ENCODE measurements at places on chromosomes 13 and 19.

DNA sequence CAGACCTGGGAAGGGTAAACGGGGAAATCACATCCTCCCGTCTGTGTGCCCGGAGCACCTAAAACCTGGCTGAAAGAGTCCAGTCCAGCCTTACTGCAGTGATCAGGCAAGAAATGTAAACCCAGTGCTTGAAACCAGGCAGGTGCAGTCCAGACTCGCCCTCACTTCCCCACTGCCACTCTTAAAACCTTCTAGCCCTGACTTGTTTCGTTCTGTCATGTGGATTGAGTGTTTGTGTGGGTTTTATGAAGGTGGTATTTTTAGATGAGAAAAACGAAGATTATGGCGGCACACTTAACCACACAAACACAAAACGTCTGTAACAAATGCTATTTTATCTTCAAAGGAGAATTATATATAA, 839 bp upstream of the CKAP2 start:
- DNase-seq: peak; percentile 41

- DNase-seq: no peak
Observed at GRCh38 chr13:112065521-112065866, 1.5 kb upstream of the SOX1 start.

DNA sequence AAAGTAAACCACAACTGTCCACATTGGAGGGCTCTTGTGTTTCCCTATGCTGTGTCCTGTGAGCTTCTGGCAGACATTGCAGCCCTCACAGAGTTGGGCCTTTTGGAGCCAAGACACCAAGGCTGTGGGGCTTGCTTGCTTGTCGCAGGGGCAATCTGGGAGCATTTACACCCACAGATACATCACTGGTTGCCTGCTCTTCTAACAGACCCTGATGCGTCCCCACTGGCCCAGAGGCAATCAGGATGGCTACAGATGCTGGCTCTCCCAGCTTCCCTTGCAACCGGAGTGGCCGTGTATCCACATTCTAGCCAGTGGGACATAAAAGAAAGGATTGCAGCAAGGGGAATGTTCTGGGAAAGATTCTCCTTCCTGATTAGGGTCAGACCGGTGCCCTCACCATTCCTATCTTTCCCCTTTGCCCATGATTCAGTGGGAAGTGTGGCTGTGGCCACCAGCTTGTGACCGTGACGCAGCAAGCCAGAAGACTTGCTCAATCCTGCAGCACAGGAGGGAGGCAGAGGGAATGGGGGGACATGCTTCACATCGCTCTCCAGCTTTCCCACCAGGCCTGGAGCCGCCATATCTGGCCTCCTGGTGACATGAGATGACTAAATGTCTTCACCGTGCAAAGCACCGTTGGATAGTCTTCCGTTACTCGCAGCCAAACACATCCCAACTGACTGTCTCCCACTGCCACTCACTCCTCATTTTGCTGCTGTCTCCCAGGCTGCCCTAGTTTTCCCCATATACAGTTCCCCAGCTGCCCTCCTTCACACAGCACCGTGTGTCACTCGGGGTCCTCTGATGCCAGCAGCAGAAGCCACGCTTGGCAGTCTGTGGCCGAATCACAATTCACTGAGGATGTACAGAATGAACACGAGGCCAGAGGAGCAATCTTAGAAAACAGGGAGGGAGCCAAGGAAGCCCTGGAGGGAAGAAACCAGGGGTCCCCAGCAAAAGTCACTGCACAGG, 151.0 kb downstream of the DPF1 start:
- no peak for DNase-seq

DNA sequence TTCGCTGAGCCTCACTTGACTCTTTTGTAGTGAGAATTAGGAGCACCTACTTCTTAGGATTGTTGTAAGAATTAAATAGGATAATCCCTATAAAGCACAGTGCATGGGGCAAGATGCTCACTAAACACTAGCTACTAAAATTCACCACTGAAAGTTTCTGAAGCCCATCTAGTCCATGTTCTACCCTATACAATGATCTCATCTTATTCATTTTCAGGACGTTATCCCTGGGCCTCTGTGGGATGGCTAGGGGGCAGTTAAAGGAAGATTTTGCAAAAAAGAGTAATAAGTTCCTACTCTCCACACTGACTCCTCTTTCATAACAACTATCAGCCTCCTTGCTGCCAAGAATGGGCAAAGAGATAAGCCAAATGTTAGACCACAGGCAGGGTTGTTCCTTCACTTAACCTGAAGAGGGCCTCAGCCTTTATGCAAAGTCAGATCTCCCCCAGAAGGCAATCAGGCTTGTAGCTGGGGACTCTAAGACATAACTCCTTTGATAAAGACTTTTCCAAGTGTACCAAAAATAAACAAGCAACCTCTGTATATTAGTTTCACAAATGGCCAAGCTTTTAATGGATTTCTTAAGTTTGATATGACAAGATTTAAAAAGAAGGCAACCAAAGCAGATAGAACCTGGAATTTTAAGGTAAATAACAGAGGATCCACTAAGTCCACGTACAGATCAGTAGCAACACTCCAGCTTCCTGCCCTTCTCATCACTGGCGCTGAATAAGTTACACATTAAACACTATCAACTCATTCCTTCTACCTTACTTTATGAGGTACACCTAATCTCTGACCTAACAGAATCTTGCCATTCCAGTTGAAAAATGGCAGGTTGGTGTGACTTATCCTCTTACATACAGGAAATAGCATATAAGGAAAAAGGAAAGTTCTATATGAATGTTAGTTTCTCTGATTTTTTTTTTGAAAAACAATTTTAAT, 44.4 kb downstream of the ELF1 start:
- DNase-seq: no peak

DNA sequence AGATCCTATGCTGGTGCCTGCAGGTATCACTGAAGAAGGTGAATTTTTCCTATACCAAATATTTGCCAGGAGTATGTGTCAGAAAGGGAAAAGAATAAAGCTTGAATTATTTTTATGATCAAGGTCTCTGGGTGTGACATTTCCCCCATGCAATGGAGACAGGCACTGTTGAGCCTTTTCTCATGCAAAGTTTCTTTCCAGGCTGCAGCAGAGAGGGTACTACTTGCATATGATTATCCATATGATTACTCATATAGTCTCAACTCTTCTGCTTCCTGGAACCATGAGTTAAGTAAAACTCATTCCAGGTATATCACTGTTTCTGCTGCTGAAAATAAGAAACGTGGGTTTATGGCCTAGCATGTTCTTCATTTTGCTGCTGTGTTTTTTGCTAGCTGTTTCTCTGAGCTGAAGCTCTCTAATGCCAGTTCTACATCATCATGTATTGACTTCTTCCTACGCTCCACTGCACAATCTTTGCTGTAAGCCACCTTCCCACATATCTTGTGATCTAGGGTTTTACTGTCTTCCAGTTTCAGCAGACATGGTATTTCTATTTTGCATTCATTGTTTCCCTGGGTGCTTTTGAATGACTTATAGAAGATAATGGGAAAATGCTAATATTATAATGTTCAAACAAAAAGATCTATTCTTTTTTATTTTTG, 278.7 kb upstream of the GPC6 start:
- no peak for DNase-seq

DNA sequence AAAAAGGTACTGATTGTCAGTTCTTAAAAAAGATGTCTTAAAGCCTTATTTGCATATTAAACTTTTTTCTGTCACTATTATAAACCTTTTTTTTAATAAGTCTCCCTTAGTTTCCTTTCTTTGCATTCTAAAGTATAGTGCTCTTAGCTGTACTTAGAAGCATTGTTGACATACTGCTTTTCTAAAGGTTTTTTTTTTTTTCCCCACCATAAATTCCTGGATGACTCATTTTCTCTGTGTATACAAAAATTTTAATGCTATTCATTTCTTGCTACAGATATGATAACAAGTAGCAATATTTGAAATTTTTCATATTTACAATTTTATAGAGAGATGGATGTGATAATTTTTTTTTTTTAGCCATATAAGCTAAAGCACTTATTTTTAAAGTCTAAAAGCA, 43.5 kb downstream of the METTL21C start:
- no peak for DNase-seq

DNA sequence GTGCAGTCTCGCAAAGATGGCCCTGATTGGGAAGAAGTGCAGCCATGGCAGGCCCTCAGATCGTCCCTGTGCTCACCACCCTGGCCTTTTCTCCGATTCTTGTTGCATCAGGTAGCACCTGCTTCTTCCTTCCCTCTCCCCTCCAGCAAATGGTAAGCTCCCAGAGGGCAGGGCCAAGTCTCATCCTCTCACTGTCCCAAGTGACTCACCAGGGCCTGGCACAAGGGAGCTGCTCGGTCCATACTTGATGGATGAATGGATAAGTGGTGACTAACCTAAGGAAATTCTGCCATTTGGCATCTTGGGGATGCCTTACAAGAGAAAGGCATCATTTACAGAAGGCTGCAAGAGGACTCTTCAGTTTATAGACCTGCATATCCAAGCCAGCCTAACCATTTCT, 84.9 kb downstream of the ZIC5 start:
- no peak for DNase-seq

DNA sequence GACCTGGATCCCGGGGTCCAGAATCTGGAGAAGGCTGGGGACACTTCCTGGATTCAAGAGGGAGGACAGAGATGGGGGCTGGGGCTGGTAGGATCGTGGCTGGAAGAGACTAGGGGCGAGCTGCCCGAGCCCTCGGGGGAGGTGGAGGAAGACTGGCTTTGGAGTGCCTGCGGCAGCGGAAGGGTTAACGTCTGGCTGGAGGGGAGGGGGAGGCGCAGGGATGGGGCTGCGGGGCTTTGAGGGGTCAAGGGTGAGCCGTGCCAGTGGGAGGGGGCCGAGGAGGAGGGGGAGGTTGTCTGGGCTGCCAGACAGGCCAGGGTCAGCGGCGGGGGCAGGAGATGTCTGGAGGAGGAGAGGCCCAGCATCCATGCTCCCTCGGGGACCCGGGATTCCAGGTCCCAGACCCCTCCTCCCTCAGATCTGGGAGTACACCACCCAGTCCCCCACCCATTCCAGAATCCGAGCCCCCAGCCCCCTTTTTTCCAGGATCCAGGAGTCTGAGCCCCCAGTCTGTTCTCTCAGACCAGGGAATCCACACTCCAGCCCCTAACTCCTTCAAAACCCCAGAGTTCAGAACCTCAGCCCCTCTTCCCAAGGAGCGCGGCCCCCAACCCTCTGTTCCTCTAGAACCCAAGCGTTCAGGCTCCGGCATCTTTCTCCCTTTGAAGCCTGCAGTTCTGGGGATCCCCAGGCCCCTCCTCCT, 3.2 kb upstream of the SPACA6 start:
- no peak for DNase-seq

GRCh38 chr13:74651121-74651520, 516.9 kb upstream of the KLF12 start:
- no peak for DNase-seq

- DNase-seq: no peak
Observed at GRCh38 chr13:51221108-51221507, 1.1 kb upstream of the FAM124A start.

- no peak for DNase-seq
Observed at GRCh38 chr13:110702089-110702488, 3.8 kb downstream of the CARS2 start.

- DNase-seq: no peak
Observed at GRCh38 chr19:15124572-15125231, 17.5 kb downstream of the SYDE1 start.

GRCh38 chr19:41936416-41936850, 8.2 kb upstream of the ERFL start:
- no peak for DNase-seq

- DNase-seq: no peak
Observed at GRCh38 chr19:28485292-28485691, 727.7 kb downstream of the UQCRFS1 start.

- no peak for DNase-seq
Observed at GRCh38 chr13:69980799-69981198, 126.8 kb upstream of the ATXN8OS start.

GRCh38 chr13:23580684-23581060, 10.5 kb downstream of the TNFRSF19 start:
- DNase-seq: no peak

GRCh38 chr19:16769385-16769784, 49.7 kb downstream of the NWD1 start:
- DNase-seq: no peak

DNA sequence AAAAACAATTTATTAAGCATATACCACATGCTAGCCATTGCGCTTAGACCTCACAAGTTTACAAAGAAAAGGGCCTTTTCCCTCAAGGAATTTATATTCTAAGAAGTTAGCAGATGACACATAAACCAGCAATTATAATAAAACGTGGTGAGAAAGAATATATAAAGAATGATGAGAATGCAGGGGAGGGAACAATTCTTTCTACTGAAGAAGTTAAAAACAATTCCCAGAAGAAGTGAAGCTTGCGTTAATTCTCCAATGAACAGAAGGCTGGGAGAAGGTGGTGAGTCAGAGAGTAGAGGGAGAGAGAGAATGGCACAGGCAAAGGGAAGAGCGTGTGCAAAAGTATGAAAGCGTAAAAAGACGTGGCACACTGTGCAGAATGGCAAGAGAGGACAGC, 69.5 kb upstream of the ZDHHC20 start:
- DNase-seq: no peak

DNA sequence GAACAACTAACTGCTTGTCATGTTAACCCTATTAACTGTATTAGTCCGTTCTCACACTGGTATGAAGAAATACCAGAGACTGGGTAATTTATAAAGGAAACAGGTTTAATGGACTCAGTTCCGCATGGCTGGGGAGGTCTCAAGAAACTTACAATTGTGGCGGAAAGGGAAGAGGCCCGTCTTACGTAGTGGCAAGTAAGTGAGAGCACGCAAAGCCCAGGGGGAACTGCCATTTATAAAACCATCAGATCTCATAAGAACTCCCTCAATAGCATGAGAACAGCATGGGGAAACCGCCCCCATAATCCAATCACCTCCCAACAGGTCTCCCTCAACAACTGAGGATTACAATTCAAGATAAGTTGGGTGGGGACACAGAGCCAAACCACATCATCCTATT, 34.7 kb downstream of the PHF11 start:
- no peak for DNase-seq

DNA sequence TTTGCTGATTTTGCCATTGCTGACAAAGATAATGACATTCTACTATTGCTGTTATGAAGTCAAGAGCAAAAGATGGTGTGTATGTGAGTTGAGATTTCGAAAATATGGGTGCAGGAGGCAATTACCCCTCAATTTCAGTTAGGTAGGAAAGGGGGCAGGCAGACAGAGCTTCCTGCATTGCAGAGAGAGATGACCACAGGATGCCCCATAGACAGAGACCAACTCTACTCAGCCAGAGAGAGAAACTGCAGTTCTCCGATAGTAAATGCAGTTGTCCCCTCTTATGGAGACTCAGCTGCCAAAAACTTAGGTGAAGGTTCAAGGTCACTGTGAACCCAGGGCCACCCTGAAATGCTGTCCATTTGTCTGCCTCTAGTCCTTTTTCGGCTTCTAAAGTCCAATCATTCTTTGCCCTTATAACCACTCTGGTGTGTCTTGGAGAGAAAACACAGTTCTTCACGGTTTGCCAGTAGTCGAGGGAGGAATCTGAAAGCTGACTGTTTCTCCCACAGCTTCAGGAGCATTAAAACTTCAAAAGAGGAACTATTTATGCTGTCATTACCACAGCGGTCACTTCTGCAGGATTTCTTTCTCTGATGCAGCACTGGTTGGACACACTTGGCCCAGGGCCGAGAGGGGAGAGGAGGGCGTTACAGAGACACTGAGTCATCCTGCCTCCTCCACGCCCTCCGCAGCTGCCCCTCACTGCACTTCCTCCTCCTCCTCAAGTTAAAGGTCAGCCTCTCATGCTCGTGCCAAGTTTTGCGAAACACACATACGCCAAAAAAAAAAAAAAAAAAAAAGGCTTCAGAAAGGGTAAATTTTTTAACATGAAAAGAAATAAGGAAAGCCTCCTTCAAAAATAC, 264.3 kb downstream of the FOXO1 start:
- DNase-seq: peak; percentile 49

Measured in right kidney (tissue), 9 donors.